Pancreas (tissue), 10 donors: ENCODE measurements at places on chromosomes 13 and 19. TPM values are rescaled to one million over a fixed set of nuclear protein-coding genes. Genes with fewer than 3 reads are reported as not detected.

GRCh38 chr13:59673286-59673685 lies 490.4 kb downstream of the DIAPH3 start:
- DNase-seq, result no peak

DNA sequence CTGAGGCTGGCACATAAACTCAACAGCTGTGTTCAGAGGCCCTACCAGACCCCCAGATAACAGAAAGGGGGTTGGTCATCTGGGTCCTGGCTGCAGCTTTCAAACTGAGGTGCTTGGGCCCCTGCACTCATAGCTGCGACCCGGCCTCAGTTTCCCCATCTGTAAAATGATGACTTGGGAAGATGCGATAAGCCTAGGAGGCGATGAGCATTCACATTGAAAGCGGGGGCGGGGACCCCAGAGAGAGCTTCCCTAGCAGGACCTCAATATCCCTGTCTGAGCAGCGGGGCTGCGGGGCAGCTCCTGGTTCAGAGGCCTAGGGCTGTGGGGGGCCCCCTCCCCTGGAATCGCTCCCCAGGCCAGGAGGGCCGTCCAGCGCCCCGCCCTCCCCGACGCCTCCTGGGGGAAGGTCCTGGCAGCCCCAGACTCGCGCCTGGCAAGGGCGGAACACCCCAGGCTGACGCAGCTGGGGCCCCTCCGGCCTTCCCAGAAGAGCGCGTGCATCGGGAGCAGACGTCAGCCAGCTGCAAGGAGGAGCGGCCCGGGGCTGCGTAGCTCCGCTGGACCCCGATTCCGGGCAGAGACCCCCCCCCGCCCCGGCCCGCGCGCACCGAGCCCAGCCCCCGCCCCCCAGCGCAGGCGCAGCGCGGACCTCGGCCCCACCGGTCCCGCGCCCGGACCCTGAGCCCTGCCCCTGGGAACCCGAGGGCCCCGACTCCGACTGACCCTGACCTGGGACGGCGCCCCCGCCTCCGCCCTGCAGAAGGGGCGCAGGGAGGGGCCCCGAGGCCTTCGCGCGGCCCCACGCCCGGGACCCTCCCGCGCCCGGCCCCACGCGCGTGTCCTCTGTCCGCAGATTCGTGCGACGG lies 3.5 kb downstream of the FSTL3 start:
- peak; percentile 70 for DNase-seq

GRCh38 chr19:36266375-36266961 lies 51.6 kb downstream of the ZNF146 start:
- no peak for DNase-seq

- DNase-seq, result peak; percentile 72
Observed at GRCh38 chr19:21586311-21587116, 81.1 kb downstream of the ZNF429 start.

GRCh38 chr13:114062754-114063153 lies 69.7 kb downstream of the RASA3 start:
- no peak for DNase-seq

GRCh38 chr13:44052780-44053184 lies 173.1 kb downstream of the LACC1 start:
- no peak for DNase-seq

DNA sequence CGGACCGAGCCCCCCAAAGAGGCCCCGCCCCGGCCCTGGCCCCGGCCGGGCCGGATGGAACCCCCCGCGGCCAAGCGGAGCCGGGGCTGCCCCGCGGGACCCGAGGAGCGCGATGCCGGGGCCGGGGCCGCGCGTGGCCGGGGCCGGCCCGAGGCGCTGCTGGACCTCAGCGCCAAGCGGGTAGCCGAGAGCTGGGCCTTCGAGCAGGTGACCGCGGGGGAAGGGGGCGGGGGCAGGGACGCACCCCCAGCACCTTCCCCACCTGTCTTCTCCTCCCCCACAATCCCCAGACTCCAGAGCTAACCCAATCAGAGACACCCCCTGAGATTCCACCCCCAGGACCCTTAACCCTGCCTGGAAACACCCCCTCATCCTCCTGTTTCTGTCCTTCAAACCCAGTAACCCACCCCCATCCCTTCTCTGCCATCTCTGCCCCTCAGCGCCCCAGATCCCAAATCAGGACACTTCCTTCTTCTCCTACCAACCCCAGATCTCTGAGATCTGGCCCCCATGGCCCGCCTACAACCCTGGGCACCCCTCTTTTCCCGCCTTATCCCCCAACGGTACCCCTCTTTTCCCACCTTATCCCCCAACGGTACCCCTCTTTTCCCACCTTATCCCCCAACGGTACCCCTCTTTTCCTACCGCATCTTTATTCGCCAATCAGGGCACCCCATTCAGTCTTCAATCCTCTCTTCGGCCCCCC lies 505 bp downstream of the ZSWIM4 start:
- peak; percentile 32 for DNase-seq

DNA sequence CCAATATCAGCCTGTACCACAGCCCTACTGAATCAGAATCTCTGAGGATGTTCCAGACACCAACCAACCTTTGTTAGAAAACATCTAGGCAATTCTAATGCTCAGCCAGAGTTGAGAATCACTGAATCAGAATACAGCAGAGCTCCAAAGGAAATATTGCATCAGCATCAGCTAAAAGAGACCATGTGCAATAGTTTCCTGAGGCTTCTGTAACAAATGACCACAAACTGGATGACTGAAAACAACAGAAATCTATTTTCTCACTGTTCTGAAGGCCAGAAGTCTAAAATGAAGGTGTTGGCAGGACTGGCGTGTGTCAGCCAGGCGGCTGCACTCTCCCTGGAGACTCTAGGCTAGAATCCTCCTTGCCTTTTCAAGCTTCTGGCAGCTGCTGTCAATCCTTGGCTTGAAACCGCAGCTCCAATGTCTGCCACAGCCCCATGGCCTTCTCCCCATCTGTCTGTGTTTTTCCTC lies 1.2 kb upstream of the DCT start:
- DNase-seq, result no peak

- no peak for DNase-seq
Observed at GRCh38 chr13:25873242-25873612, 178.6 kb downstream of the SHISA2 start.

GRCh38 chr13:21929400-21929799 lies 258.5 kb downstream of the FGF9 start:
- no peak for DNase-seq

- no peak for DNase-seq
Observed at GRCh38 chr19:41668315-41668714, 19.8 kb downstream of the CEACAM7 start.

GRCh38 chr19:15467734-15468214 lies 3.4 kb upstream of the RASAL3 start:
- DNase-seq, result no peak

PSG5 gene
- total RNA-seq, result not detected

HIF3A gene
- total RNA-seq, result 5.1 TPM

C1QTNF9 gene
- total RNA-seq, result not detected

SGCG gene
- not detected for total RNA-seq

GADD45GIP1 gene
- 10.0 TPM for total RNA-seq

ICAM3 gene
- 5.7 TPM for total RNA-seq
